GM06990 (cell line): ENCODE measurements at places on chromosomes 3 and 15.

GRCh38 chr3:112087746-112088145 is 1.6 kb downstream of the C3orf52 start:
- no peak for DNase-seq

GRCh38 chr3:186625600-186626042 is 12.8 kb downstream of the AHSG start:
- no peak for DNase-seq

DNA sequence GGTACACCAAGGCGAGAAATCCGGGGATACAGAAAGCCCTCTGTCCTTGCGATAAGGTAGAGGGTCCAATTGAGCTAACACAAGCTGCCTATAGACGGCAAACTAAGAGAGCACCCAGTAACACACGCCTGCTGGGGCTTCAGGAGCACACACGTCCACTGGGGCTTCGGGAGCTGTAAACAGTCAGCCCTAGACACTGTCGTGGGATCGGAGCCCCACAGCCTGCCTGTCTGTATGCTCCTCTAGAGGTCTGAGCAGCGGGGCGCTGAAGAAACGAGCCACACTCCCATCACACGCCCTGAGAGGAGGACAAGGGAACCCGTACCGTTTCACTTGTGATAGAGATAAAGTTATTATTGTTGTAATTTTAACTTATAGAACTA is 486 bp downstream of the SAMMSON start:
- DNase-seq = no peak

- DNase-seq = peak; percentile 17
Observed at GRCh38 chr3:138347960-138348753, at the start of gene MRAS. Gene MRAS (plus strand): TSS chr3:138348579. CDS start chr3:138372884, 24,305 bp downstream.

DNA sequence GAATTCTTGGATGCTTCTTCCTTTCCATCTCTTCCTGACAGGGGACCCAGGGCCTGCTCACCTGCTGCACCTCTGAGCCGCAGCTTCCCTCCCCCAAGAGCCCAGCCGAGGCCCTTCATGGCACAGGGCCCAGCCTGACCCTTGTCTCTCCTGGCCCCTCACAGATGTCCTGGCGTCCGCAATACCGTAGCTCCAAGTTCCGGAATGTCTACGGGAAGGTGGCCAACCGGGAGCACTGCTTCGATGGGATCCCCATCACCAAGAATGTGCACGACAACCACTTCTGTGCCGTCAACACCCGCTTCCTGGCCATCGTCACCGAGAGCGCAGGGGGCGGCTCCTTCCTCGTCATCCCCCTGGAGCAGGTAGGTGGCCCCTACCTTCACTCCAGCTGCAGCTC is 66.2 kb downstream of the CORO2B start:
- DNase-seq = no peak

DNA sequence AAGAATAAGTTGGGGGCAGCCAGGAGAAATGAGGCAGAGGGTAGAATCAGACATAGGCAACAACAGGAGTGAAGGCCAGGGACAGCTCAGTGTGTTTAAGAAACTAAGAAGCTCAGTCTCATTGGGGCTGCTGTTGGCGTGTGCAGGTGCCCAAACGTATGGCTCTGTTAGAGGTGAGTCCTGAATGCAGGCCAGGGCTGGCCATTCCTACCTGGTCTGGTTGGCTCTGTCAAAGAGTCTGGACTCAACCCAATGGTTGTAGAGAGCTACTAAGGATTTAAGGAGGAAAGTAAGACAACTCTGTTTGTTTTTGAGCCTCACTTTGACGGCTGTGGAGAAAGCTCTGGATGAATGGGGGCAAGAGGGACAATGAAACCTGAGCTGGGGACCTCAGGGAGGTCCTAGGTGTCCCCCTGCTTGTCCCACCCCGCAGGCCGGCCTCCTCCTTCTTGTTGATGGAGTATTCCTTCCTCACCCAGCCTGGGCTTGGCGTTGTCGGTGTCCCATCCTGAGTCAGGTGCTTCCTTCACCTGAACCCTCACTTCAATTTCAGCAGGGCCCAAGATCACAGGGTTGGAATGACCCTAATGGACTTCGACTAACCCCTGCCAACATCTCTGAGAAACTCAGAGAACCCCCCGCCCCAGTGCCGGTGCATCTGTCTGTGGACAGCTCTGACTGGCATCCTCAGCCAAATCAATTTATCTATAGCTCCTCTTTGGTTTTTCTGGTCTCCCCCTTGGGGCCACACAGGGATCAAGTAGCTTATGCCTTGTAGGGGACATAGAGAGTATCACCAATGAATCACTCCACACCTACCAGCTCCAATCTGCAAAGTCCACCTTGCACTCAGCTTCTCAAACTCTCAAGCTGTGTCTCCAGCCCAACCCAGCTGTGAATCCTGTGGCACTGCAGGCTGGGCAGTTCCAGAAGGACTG is 8.3 kb downstream of the ITGA11 start:
- no peak for DNase-seq

GRCh38 chr3:157417247-157417646 is 19.4 kb upstream of the PTX3 start:
- DNase-seq = no peak

DNA sequence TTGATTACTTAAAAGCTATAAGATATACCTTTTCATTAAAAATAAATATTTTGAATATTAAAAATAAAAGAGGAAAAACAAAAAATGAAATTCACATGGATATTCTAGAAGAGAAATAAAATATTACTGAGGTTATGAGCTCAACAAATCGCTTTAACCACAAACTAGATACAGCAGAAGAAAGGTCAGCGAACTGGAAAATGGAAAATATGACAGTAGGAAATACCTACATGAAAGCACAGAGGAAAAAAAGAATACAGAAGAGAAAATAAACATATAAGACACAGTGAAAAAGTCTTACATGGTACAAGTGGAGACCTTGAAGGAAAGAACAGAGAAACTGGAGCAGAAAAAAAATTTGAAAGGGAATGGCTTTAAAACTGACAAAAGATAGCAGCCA is 33.2 kb downstream of the SCAPER start:
- DNase-seq = no peak

GRCh38 chr3:192366916-192367315 is 360.4 kb downstream of the FGF12 start:
- DNase-seq = no peak

DNA sequence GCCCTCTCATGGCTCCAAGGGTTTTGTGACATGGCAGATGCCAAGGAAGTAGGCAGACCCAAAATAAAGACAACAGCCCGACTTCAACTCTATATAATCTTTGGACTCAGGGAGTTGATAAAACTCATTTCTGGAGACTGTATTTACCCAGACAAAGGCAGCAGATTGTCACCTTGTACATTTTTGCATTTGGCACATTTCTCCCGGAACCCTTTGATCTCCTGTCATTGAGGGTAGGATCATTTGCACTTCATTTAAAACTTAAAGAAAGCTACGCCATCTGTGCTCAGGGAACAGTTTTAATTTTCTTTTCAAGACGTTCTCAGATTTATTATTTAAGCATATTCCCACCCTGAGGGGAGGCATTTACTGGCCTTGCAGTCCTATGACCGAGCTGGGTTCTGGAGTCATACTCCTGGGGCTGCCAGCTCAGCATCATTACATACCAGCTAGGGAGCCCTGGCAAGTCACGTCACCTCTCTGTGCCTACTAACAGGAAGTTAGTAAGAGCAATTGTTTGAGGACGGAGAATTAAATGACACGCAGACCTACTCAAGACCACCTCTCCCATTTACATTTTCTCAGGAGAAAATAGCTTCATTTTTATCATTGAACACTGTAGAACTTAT is 5.9 kb downstream of the CDCP1 start:
- no peak for DNase-seq

DNA sequence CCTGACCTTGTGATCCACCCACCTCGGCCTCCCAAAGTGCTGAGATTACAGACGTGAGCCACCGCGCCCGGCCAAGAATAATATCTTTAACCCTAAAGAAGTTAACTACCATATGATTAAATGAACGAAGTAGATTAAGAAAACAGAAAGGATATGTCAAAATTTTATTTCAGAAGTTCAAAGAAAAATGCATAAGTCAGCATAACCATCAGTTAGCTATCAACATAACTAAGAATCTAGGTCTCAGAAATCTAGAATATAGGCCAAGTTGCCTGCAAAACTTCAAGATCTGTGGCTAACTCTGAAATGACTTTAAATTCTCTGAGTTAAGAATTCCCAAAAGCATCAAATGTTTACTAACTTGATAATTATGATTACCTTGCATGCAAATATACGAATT is 38.0 kb downstream of the INO80 start:
- DNase-seq = no peak

DNA sequence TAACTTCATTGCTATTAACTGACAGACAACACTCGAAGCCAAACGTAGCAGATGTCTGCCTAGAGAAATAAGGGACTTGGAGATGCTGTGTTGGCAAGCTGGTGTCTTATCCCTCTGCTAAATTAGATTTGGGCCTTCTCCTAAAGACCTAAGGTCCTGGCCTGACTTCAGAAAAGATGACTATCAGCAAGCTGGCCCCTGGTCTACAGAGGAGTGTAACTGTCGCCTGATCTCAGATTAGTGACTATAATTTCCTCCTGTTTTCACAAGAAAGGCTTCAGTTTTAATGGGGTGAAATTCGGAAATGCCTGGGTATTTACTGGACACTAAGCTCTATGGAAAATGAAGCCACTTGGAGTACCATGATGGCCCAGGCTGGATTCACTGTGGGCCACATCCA is 53.1 kb upstream of the SLC7A14 start:
- no peak for DNase-seq

DNA sequence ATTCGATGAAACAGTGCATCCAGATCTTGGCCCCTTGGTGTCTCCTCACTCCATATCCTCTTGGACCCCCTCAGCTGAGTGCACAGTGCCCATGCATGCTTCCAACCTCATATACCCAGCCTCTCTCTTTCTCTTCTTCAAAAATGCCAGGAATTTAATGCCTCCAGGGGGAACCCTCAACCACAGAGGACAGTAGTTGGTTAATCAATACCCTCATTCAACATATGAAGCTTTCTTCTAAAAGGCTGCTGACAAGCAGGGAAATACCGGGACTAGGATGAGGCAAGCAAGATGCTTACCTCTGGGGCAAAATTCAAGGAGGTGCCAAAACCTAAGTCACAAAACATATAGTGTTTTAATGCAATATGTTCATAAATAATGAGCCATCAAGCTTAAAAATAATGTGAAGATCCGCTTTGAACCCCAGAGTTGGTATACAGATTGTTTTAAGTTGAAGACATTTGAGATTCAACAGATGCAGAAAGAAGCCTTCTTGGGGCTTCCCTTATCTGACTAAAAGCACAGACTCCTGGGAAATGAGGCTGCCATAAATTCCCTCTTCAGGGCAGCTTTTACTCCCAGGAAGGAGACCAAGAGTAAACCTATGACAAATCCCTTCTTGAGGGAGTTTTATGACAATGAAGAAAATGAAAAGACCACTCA is 48.2 kb upstream of the FHIT start:
- no peak for DNase-seq

DNA sequence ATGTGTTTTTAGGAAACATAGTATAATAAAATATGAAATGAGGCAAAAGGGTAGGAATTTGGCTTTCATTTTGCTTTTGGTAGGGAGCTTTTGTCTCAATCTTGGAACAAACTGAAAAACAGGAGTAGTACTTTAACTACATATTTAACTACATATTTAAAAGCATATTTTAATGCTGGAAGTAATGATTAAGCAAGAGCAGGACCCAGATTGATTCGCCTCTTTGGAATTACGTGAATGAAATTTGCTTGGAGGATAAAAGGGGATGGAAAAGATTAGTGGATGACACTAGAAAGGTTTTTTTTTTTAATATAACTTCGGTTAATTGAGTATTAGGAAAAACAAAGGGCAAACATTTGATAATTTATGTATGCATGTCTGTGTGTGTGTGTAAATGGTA is 11.2 kb upstream of the TMEM212 start:
- no peak for DNase-seq

DNA sequence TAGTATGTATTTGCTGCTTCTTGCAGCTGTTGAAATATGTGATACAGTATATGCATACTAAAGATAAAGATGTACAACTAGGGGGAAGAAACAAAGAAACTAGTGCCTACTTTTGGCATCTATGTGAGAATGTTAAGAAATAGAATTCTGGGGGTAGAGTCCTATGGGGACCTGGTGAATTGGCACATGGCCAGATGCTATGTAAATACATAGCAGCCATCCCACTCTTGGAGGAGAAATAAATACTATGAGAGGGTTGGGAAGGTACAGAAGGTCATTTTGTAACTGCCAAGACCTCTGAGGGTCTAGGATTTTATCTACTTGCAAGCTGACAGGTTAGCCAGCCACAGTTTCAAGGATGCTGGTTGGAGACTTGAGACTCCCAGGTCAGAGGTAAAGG is 298.3 kb upstream of the TBL1XR1 start:
- no peak for DNase-seq
